Left lobe of liver (tissue), 2 donors: ENCODE measurements at places on chromosomes 7 and 10.
A peak's percentile ranks its signal among the peaks of the same experiment; 100 is the strongest.

DNA sequence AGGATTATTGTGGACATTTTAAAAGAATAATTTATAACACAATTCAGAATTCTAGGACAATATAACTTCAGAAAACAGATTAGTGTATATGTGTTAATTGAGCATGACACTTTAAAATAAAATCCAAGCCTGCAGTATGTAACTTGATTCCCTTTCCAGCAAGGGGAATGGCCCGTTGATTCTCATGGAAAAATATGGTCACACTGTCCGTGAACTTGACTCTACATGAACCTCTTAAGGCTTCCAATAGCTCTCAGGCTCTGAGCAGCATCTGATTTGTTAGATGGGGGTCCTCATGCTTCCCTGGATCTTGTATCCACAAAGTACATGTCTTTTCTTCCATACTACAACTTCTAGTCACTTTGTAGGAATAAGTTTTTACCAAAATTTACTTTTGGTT is 85.5 kb upstream of the AKR1E2 start:
- DNase-seq: no peak

- no peak for DNase-seq
Measured at GRCh38 chr7:69561266-69561960, 36.9 kb upstream of the AUTS2 start.

DNA sequence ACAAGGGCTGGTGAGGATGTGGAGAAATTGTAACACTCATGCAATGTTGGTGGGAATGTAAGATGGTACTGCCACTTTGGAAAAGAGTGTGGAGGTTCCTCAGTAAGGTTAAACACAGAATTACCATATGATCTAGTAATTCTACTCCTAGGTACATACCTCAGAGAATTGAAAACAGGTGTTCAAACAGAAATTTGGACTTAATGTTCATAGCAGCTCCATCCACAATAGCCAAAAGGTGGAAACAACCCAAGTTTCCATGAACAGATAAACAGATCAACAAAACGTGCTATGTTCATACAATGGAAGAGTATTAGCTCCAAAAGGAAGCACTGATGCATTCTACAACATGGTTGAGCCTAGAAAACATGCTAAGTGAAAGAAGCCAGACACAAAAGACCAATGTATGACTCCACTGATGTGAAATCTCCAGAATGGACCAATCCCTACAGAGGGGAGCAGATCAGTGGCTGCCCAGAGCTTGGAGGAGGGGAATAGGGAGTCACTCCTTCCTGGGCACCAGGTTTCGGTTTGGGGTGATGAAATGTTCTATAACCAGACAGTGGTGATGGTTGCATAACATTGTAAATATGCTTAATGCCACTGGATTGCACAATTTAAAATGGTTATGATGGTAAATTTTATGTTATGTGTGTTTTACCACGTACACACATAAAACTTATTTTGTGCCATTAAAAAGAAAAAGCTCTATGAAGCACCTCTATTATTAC is 5.7 kb upstream of the WDR86 start:
- no peak for DNase-seq

- DNase-seq: peak; percentile 47
Measured at GRCh38 chr7:44534501-44534900, 6.6 kb downstream of the NPC1L1 start.

GRCh38 chr7:151597541-151598444 is 78.1 kb upstream of the RHEB start:
- DNase-seq: no peak

DNA sequence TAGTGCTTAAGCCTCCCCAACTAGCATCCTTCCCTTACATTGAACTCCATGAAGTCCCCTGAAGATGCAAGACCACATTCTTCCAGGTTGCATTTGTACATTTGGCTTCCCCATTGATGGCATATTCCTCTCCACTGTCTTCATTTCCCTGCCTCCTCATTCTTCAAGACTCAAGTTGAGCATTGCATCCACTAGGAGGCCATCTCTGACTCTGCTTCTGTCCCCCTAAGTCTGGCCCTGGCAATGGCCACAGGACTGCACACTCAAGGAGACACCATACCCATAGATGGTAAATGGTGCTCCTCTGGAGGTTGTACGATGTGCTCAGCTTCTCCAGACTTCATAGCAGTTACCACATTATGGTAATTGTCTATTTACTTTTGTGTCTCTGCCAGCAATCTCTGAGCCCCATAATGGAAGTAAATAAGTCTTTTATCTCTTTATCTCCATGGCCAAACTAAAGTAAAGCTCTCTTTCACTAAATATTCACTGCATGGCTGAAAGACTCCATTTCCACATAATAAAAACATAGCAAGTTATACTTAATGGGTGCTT is 112.6 kb downstream of the PTPRZ1 start:
- no peak for DNase-seq

GRCh38 chr10:19283786-19284185 is 235.2 kb downstream of the MALRD1 start:
- DNase-seq: no peak

DNA sequence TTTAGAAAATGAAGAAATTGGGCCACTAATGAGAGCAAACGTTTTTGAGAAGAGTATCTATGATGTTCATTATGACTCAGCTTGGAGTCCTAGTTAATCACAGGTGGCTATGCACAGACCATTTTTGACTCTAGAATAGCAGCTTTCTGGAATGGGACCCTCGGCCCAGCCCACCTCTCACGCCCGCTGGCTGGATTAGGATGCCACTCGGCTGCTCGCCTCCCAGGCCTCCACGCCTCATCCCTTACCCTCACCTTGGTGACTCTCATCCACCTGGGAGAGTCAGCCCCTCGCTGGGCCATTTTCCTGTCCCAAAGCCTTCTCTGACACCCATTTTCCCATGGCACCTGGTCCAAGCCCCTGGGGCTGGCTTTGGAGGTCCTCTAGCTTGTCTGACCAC is 173.6 kb downstream of the ADAM12 start:
- no peak for DNase-seq

- DNase-seq: no peak
Measured at GRCh38 chr10:30438021-30438850, 4.3 kb downstream of the MAP3K8 start.

DNA sequence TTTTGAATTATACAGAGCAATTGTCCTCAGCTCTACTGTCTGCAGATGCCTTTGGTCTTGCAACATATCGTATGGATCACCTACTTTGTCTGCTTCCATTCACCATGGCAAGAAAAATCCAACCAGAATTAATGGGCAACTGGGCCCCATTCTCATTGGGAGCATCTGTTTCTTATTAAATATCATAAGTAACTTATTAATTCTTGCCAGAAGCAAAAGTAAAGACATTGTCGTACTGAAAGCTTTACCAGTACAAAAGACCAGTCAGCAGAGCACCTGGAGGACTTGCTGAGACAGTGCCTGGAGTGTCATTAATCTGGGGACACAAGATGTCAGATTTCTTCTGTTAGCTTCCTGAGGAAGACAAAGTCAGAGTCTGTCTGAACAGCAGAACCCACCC is 404.5 kb downstream of the INHBA start:
- DNase-seq: no peak

- DNase-seq: no peak
Measured at GRCh38 chr7:83455612-83456011, 193.3 kb downstream of the SEMA3E start.

GRCh38 chr10:83990126-83990525 is 149.2 kb upstream of the GHITM start:
- DNase-seq: no peak

GRCh38 chr10:118712930-118713634 is 41.7 kb downstream of the CACUL1 start:
- no peak for DNase-seq

DNA sequence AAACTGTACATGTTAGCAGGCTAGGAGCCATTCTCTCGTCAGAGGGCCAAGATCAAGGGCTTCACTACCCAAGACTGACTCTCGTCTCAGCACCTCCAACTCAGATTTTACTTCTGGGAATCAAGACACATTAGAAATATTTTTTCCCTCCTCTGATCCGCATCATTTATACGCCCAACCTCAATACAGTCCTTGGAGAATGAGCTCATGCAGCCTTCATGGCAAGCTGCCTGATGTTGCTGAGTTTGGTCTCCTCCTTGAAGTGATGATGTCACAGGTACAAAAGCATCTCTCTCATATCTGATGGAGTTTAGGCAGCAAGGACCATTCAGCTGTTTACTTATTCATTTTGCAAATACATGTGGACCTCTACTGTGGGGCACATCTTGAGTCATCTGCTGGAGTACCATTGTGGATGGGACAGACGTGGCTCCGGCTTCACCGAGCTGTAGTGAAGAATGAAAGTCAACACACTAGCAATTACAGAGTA is 114.0 kb downstream of the BMPER start:
- DNase-seq: no peak

DNA sequence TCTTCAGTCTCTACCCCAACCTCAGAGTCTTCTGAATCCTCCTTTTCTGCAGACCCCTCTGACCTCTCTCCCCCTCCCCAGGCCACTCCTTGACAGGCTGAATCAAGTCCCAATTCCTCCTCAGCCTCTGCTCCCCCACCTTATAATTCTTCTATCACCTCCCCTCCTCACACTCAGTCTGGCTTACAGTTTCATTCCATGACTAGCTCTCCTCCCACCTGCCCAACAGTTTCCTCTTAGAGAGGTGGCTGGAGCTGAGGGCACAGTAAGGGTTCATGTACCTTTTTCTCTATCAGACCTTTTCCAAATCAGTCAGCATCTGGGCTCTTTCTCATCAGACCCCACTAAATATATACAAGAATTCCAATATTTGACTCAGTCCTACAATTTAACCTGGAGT is 14.6 kb upstream of the LRRC61 start:
- no peak for DNase-seq

DNA sequence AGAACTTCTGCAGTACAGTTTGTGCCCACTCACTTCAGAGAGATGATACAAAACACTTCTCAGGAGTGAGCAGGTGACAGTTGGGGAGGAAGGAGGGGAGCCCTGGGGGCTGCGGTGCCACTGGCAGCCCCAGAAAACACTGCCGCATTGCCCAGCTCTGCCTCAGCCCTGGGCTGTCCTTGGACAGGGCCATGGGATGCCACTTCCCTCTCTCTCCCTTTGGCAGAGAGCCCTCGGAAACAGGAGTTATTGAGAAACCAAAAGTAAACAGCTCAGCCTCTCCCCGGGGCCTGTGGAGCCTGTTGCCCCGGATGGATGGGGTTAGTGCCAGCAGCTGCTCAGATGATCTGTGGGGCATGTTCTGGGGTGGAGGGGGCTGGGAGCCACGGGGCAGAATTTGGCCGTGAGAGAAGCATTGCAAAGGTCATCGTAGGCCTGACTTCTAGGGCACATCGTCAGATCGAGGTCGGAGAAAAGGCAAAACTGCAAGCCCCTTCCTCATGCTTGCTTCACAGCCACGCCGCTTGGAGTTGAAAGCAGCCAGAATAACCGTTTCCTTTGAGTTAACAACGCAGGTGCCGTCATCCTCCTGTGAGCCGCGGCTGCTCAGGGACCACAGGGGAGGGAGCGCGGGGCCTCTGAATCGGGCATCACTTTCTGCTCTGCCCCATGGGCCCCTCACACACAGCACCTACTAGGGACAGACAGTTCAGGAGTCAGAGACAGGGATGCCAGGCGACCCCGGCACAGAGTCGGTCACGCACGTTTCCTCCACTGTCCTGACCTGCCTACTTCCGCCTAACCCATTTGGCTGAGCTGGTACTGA is 256.4 kb downstream of the CAMK1D start:
- DNase-seq: peak; percentile 97

GRCh38 chr10:93352638-93353383 is 129.3 kb downstream of the MYOF start:
- no peak for DNase-seq

DNA sequence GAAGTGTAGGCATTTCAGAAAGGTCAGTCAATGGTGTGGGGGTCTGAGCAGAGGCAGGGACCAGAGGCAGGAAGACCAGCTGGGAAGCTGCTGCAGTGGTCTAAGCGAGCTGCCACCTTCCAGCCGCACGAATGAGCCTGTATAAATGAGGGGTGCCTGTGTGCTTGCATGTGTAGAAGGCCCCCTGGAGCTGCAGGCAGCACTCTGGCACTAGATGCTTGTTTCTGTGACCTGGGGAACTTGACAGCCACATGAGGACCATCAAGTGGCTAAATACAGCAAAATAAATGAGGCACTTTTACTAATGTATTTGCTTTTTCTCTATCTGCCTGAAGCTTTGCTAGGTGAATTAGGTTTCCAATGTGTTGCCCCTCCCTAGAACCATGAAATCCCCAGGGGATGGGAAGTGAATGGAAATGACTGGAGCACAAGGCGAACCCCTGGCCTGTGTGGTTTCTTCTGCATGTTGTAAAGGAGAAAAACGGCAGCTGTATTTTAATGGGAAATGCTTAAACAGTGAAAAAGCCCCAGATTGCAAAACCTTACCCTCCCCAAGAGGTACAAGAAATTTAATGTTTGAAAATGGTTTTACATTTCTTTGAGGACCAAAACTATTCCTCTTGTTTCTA is 57.7 kb downstream of the PYROXD2 start:
- no peak for DNase-seq

- DNase-seq: no peak
Measured at GRCh38 chr10:82084496-82084895, 209.5 kb downstream of the NRG3 start.

- DNase-seq: no peak
Measured at GRCh38 chr7:8387551-8388256, 45.7 kb upstream of the NXPH1 start.

- no peak for DNase-seq
Measured at GRCh38 chr10:31756729-31757110, 171.9 kb downstream of the ARHGAP12 start.

DNA sequence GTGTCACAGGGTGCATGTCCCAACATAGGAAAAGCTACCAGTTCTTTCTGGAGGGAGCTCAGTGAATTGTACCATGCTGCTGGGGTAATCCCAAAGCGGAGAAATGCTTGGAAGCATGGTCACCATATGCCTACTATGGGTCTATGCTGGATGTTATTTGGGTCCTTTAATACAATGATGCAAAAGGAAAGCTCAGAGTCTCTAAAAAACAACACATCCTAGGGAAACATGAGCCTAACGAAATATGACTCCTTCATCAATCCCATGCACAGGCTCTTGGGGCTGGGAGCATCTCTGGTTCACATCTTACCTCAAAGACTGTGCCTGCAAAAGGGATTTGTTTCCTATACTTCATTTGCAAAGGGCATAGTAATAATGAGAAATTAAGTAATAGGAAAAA is 65.2 kb downstream of the CUBN start:
- no peak for DNase-seq

DNA sequence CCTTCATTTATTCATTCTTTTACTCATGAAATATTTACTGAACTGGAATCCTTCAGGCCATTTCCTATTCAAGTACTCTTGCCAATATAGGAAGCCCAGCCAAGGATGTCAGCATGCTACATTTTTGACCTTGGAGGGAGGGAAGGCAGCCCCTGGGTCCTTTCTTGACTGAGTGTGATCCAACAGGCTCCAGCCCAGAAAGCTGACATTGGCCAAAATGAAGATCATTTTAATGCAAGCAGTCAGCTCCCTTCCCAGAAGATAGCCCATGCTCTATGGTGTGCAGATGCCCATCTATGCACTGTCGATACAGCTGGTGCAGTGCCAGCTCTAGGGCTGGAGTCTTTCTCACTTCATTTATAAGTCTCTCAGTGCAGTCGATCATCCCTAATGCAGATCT is 646.0 kb downstream of the KCNMA1 start:
- no peak for DNase-seq

DNA sequence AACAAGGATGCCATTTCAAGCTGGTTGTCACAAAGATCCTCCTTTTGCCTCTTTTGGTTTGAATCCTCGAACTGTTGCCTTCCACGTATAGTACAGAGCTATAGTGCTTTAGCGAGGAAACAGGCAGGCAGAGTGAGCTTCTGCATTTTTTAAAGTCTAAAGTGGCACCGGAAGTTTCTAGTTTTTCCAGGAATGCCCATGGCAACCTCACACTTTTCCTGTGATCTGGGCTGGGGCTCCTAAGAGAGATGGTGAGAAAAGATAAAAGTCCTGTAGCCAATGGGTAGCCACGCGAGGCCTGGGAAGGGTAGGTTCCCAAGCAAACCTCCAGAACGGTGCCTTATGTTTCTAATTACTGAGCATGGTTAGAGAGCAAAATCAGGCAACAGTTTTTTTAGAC is 76.7 kb downstream of the CALD1 start:
- no peak for DNase-seq
